ENCODE measurements at places on chromosomes 1 and 21.

DNA sequence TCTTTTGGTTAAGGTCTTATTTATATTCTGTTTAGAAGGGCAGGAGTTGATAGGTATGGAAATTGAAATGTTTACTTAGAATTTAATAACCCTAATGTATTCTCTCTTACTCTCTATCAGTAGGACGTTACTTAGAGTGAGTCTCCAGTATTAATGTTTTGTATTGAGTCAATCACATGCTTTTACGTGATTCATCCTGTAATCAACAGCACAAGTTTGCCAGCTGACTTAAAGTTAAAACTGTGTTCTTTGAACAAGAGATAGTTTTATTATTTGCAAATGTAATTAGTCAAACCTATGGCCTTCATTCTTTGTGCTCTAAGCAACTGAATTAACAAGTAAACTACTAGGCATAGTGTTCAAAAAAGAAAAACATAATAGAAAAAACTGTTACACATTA is 57.3 kb downstream of the PKN2 start:
- DNase-seq = no peak

GRCh38 chr1:41537788-41538351 is 53.4 kb upstream of the EDN2 start:
- no peak for DNase-seq

DNA sequence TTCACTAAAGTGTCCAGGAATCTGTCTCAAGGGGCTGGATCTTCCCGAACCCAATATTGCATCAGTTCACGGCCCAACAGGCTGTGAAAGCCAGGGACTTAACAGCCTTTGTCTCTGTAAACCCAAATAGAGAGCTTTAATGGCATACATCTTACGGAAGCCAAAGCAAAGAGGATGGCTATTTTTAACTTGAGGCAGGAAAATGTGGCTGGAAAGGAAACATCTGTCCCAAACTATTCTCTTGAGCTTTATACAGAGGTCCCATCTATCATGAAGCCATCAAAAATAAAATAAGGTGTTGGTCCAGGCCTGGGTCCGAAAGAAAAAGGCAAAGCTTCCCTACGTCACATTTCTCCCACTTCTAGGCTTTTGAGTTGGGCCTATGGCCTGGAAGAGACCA is 7.7 kb upstream of the CD34 start:
- no peak for DNase-seq

DNA sequence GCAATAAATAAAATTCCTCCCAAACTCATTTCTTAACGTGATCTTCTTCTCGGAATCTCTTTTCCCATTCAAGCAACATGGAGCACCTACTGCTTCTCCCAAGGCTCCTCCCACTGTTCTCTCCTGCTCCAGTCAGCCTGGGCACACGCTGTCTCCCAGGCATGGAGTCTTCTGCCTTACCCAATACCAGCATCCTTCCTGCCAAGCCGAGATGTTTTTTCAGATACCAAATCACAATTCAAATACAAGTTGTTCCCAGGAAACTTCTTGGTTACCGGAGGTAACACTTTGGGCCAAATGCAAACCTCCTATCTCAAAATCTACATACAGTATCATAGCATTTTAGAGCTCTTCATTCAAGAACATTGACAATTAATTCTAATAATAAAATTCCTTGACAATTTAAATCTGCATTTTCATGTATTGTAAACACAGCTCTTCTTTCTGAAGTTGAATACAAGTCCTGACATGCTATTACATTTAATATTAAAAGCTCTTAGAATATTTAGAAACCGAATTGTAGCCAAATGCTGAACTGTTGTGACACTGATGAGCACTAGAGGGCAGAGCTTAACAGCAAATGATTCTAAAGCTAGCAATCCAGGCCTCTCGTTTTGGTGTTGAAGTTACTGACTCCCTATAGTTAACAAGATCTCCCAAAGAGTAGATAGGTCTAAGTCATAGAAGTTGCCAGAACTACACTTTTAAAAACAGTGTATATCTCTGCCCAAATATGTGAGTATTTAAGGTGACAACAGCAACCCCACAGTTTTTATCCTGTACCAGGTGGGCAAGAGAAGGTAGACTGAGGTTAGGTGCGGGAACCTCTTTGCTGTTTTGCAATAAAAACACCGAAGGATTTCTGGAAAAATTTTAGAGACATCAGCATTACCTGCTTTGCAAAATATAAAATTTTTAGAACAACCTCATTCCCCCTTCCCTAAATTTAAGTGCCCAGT is 52.3 kb downstream of the BCAR3 start:
- peak; percentile 77 for DNase-seq

DNA sequence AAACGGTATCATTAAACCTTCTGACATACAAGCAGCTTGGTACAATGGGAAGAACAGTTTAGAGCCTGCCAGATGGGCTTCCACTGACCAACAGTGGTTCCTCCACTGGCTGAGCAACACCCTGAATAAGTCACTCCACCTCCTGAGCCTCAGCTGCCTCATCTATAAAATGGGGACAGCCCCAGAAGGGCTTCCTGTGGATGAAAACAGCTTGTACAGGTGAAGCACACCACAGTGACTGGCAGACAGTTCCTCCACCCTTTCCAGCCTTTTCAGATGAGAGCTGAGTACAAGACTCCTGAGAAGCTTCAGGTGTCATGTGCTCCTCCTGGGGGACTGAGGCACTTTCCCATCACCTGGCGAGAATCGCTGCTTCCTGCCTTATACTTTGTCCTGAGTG is 2.1 kb downstream of the CAPZB start:
- peak; percentile 60 for DNase-seq

DNA sequence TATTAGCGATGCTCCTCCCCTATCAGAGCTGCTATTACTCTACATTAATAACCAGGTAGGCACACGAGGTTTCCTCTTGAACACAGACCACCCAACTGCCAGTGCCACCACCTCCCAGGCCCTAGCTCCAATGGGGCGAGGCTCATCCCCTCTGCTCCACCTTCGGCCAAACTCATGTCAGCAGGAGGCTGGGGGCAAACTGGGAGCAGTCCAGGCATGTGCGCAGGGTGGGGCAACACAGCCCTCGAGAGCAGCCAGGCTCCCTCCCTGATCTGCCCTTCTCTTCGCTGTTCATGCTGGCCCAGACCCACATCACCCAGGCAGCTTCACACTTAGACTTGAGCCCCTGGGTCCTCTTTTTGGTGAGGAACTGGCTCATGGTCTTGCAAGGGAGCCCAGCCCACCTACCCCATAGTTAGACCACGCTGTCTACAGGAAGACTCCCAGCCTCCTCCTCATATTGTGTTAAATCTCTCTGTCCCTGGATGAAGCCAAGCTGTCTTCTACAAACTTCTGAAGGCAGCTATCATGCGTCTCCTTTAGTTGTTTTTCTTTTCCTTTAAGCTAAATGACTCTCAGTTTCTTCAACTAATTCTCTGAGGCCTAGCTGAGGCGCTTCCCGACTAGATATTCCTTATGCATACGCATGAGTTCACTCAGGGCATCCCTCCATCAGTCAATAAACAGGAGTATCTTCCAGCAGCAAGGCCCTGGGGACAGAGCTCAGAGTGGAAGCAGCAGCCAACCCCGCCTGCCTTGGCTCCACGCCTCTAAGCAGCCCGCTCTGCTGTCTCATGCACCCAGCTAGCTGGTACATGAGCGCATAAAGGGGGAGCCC is 12.0 kb downstream of the TMEM9 start:
- DNase-seq = no peak

GRCh38 chr1:160238408-160238807 is 23.9 kb downstream of the DCAF8 start:
- no peak for DNase-seq

DNA sequence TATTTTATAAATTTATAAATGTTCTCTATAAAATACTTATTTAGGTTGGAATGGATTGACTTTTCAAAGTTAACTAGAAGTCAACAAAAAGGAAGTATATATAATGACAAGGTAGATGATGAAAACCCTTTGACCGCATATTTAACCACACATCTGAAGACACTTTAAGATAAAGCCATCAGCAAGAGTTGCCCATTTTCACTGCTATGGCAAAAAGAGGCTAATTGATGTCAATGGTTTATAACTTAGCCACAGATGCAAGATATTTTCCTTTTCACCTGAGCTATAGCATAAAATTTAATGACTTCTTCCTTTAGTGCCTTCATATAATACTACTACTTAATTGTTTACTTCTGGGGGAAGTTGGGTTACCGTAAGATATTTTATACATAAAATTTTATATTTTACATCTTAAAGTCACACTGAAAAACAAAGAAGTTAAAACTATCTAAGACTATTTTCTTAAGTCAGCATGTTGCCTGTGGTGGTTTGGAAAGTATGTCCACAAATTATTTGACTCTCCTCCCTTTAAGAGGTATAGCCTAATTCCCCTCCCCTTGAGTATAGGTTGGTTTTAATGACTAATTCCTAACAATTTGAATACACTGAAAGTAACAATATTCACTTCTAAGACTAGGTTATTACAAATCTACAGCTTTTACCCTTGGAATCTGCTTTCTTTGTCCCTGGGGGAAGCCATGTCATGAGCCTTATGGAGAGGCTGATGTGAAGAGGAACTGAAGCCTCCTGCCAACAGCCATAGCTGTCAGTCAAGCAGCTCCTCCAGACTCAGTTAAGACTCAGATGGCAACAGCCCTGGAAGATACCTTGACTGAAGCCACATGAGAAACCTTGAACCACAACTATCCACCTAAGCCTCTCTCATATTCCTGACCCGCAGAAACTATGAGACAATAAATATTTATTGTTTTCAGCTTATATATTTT is 40.3 kb upstream of the LRRC8B start:
- DNase-seq = no peak

DNA sequence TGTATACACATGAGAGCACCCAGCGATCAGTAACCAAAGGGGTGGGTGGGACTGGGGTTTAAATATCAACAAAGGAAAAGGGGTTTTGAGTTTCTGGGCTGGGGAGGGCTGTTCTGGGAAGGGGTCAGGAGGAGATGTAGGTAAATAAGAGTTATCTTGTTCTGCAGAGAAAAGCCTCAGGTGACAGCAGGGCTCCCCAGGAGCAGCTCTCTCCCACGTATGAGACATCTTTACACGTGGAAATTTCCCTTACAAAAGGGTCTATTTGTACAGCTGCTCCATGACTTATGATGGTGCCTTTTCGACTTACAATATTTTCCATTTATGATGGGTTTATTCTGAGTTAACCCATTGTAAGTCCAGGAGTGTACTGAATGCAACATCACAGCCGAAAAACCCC is 16.3 kb upstream of the PADI2 start:
- DNase-seq = no peak

GRCh38 chr1:205584732-205585131 is 47.1 kb downstream of the ELK4 start:
- DNase-seq = no peak

DNA sequence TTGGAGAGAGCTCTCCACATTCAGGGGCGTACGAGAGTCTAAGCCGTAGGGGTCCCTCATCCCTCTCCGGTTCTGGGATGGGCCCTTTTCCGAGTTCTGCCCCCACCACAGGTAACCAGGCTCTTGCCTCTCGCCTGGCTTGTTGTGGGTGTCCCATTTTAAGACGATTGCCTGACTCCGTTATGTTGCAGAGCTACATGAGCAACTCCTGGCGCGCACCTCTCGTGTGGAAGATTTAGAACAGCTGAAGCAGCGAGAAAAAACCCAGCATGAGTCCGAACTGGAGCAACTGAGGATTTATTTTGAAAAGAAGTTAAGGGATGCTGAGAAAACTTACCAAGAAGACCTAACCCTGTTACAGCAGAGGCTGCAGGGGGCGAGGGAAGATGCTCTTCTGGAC is 29.0 kb downstream of the PCNT start:
- no peak for DNase-seq

Data from CD4-positive, alpha-beta T cell treated with Interleukin-21 for 1 hour (primary cell).